Activated CD4-positive, alpha-beta memory T cell treated with anti-CD3 and anti-CD28 coated beads for 36 hours (primary cell): ENCODE measurements at places on chromosomes 1 and 21. TPM values are rescaled to one million over a fixed set of nuclear protein-coding genes. Genes with fewer than 3 reads are reported as not detected.

DNA sequence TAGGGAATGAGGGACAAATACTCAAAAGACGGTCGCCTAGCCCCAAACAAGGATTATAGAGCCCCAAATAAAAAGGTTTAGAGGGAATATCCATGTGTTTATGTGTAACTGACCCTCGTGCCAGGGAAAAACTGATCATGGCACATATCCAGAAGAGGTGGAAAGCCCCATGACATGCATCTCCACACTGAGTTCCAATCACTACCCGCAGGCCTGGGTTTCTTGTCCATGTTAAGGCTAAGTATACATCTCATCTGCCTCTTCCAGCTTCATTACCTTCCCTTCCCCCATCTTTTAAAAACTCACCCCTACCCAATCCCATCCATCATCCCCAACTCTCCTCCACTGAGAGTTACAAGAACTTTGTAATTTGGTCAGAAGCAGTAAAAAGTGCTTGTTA lies 15.2 kb downstream of the GADD45A start:
- no peaks in the 10 kb centered on the region for H3K36me3 ChIP-seq

DNA sequence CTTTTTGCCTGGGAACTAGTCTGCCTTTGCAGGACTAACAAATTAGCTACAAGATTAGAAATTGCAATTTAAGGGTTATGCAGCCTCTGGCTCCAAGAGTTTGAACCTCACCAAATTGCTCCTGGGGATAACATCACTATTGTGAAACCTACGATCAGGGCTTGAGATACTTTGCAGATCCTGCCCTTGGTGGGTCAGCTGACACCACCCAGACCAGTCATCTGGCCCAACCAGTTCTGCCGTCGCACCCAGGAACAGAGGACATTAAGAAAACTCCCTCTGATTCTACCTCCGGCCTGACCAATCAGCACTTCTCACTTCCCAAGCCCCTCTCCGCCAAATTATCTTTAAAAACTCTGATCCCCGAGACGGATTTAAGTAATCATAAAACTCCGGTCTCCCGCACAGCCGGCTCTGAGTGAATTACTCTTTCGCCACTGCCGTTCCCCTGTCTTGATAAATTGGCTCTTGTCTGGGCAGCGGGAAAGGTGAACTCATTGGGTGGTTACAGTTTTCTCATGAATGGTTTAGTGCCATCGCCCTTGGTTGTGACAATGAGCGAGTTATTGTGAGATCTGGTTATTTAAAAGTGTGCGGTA lies 32.9 kb upstream of the B3GALT5 start:
- DNase-seq = no peak
- no peak overlapping the region for H3K27ac ChIP-seq
- no peak overlapping the region for H3K4me3 ChIP-seq
- H3K36me3 ChIP-seq = no peaks in the 10 kb centered on the region

Gene ADAMTS4
- total RNA-seq = 2.3 TPM

GRCh38 chr1:159937054-159937750 lies 8.2 kb downstream of the IGSF9 start:
- no peak overlapping the region for H3K4me3 ChIP-seq
- DNase-seq = no peak
- peaks cover 6% of the 10 kb centered on the region for H3K4me1 ChIP-seq
- H3K36me3 ChIP-seq = no peaks in the 10 kb centered on the region

DNA sequence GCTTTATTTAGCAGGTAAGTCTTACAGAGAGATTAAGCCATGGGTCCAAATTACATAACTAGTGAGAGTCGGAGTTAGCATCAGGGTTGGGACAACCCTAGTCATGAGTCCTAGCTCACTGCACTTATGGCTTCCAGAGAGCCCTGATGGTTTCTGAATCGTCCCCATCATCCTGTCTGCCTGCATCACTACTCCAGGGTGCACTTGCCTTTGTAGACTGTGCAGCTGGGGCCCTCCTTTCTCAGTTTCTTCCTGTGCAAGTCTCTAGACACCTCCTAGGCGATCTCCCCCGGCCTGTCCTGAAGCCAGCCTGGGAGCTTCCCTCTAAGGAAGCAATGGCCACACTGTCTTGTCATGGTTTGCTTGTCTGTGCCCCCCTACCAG lies 37.1 kb downstream of the KIAA0040 start:
- peaks cover 20% of the 10 kb centered on the region for H3K4me1 ChIP-seq
- H3K27me3 ChIP-seq = peaks cover 22% of the 10 kb centered on the region
- no peak overlapping the region for H3K27ac ChIP-seq
- DNase-seq = no peak
- no peak overlapping the region for H3K4me3 ChIP-seq

GRCh38 chr1:21939650-21940374 lies 2.7 kb upstream of the HSPG2 start:
- peaks cover 8% of the 10 kb centered on the region for H3K4me1 ChIP-seq
- H3K27me3 ChIP-seq = peaks cover 12% of the 10 kb centered on the region
- no peak overlapping the region for H3K4me3 ChIP-seq
- DNase-seq = no peak
- no peak overlapping the region for H3K27ac ChIP-seq

DNA sequence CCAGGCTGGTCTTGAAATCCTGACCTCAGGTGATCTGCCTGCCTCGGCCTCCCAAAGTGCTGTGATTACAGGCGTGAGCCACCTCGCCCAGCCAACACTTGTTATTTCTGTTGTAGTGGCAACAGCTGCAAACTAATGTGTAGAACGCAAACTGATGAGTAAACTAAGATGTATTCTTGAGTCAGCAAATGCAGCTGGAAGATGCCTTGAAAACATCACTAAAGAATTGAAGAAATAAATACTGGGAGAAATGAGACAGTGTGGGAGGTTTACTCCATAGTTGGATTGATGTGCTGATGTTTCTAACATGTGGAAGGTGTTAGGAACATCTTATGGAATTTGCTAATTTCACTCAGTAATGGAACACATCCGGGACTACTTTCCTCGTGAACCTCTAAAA lies 61.3 kb upstream of the KCNE2 start:
- no peaks in the 10 kb centered on the region for H3K36me3 ChIP-seq
- H3K4me3 ChIP-seq = no peak overlapping the region
- no peaks in the 10 kb centered on the region for H3K27me3 ChIP-seq
- DNase-seq = no peak
- H3K27ac ChIP-seq = no peak overlapping the region

Gene TTLL10
- not detected for total RNA-seq

Gene WNT2B
- 0.15 TPM for total RNA-seq
